ENCODE measurements at places on chromosomes 1 and 21.

DNA sequence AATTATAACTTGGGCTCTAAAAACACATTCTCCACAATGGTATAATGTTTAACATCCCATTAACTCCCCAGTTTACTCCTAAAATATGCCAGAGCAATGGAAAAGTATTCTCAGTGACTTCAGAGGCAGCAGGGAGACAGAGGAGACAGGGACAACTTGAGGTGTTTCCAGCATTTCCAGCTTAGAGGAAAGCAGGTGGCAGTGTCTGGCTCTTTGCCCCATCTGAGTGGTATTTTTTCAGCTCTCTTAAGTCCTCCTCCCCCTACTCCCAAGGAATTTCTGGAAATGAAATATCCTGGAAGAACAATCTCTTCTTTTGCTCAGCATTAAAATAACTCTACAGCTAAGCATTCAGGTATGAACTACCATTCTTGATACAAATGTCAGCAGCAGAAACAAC, 10.8 kb upstream of the ERMAP start:
- DNase-seq: no peak

- DNase-seq: no peak
Observed at GRCh38 chr1:212879947-212880690, 22.0 kb downstream of the FLVCR1 start.

GRCh38 chr1:224498574-224499170, 64.1 kb upstream of the WDR26 start:
- DNase-seq: no peak

DNA sequence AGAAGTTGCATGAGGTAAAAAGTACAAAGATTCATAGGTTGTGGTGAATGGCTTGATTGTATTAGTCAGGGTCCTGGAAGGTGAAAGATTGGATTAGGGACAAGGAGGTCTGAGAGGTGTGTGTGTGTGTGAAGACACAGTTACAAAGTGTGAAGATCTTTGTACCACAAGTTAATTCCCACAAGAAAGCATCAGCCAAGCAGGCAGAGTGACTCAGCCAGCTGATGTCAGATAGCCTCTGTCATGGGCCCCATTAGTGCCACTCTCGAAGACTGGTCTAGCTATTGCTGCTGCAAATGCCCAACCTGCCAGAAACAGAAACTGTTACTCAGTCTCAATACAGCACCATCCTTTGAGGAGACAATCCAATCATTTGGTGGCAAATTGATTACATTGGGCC, 96.5 kb downstream of the DTL start:
- no peak for DNase-seq

DNA sequence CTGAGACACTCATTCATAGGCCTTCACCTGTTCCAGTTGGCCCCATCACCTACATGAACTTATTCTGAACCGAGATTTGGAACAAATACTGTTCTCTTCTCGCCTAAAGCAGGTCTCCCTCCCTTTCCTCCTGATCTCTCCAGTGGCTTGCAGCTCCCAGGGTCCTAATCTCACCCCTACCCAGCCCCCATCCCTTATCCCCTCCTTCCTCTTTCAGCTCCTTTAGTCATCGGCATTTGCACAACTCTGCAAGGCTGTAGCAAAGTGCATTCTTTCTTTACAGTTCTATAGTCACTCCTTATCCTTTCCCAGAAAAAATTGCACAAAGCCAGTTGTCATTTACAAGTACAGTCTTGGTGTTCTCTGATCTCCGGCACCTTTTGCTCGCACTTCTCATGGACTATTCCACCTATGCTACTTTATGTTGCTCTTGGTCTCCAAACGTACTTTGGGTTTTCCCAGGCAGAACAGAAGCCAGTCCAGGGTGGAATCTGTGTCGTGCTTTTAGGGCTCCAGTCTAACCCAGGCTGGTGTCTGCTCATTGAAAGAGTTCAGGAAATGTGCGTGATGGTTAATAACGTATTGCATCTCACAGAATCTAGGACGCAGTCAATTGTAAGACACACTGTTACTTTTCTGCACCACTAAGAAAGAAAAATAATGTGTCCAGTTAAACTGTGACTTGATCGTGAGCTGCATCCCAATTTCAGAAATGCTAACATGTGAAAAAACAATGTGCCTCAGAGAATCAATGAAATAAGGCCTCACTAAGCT, 965 bp downstream of the ABCA4 start:
- DNase-seq: no peak

All from glomerular endothelial cell (primary cell).